ENCODE measurements at places on chromosomes 6 and 20. TPM values are rescaled to one million over a fixed set of nuclear protein-coding genes. Genes with fewer than 3 reads are reported as not detected.

- DNase-seq, result no peak
These were observed 859.6 kb downstream of the EYS start for GRCh38 chr6:64847396-64847795.

DNA sequence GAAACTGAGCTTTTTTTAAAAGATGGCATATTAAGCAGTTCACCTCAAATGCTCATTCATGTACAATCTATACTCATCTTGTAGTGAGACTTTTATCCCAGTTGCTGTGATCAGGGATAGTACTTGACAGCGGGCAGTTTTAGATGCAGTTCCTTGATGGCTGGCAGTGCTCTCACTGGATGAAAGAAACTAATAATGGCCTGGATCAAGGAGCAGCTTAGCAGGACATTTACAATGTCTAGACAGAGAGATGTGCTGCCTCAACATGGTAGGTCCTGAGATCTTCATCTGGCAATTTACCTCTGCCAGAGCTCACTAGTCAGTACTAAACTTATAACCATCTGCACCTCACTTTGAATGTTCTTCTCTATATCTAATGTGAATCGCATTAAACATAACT lies 46.8 kb upstream of the LYRM2 start:
- no peak for DNase-seq

The RGL2 gene
- total RNA-seq, result 24.5 TPM

The BPIFA1 gene
- not detected for total RNA-seq

- no peak for DNase-seq
These were observed 538.6 kb upstream of the MARCKS start for GRCh38 chr6:113318575-113318917.

All from activated naive CD4-positive, alpha-beta T cell treated with anti-CD3 and anti-CD28 coated beads, Interleukin-2, amount 50 U/mL, for 72 hours (primary cell).